ENCODE measurements at places on chromosomes 11 and 22.

DNA sequence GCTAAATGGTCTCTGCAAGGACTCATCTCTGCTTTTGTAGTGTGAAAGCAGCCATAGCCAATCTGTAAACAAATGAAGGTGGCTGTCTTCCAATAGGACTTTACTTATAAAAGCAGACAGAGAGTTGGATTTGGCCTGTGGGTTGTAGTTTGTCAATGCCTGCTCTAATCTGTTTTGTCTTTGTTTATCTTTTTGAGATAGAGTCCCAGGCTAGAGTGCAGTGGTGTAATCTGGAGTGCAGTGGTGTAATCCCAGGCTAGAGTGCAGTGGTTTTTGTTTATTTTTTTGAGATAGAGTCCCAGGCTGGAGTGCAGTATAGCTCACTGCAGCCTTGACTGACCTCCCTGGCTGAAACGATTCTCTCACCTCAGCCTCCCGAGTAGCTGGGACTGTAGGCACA, 8.6 kb downstream of the PPP6R3 start:
- DNase-seq: no peak

- no peak for DNase-seq
These were observed 55.6 kb upstream of the LARGE1 start for GRCh38 chr22:33975841-33976240.

- no peak for DNase-seq
These were observed 222.5 kb downstream of the SOX6 start for GRCh38 chr11:16133867-16134266.

GRCh38 chr11:9761441-9761945, 97.6 kb downstream of the SWAP70 start:
- DNase-seq: no peak

- peak; percentile 3 for DNase-seq
These were observed 87.5 kb downstream of the TMEM135 start for GRCh38 chr11:87125257-87125656.

GRCh38 chr11:106224172-106224571, 146.7 kb downstream of the AASDHPPT start:
- no peak for DNase-seq

GRCh38 chr11:95849087-95849825, 59.0 kb downstream of the CEP57 start:
- DNase-seq: peak; percentile 69

DNA sequence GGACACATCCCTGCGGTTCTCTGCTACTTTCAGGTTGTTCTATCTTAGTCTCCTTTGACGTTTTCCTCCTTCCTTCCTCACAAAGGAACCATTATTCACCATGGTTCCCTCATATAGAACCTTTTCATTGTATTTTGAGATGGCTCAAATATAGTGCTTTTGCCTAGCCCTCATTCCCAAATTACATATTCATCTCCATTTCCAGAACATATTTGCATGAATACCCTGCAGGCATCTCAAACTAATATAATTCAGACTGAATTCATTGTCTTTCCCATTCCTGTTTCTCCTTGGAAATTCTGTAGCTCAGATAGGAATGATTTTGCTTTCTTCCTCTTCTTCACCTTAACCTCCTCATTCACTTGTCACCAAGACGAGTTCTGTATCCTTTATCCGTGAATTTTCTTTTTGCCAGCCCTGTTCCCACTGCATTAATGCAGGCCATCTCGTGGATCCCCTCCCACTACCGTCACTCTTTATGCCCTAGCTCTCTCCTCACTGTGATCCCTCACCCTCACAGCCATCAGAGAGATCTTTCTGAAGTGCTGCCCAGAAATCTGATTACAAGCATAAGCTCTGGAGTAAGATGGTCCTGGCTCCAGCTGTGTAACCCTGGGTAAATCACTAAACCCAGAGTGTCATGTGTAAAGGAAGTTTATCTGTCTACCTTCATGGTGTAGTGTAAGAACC, 23.3 kb downstream of the PIWIL4 start:
- DNase-seq: no peak

GRCh38 chr22:45683680-45684079, 12.0 kb downstream of the ATXN10 start:
- DNase-seq: no peak

DNA sequence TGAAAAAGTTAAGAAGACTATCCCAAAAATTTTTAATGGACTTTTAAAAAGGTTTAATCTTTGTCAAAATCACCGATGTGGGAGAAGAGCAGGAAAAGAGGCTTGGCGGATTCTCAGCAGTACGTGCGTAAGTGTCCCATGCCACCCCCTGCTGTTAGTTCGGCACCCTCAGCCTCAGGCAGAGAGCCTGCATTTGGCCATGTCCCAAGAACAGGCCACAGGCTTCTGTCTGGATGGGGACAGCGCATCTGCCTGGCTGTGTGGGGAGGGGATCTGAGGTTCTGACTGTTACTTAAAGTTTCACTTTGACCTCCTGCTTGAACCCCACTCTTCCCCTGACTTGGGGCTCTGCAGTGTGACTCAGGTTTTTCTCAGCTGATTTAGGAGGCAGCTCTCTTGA, 35.3 kb downstream of the EXT2 start:
- no peak for DNase-seq

DNA sequence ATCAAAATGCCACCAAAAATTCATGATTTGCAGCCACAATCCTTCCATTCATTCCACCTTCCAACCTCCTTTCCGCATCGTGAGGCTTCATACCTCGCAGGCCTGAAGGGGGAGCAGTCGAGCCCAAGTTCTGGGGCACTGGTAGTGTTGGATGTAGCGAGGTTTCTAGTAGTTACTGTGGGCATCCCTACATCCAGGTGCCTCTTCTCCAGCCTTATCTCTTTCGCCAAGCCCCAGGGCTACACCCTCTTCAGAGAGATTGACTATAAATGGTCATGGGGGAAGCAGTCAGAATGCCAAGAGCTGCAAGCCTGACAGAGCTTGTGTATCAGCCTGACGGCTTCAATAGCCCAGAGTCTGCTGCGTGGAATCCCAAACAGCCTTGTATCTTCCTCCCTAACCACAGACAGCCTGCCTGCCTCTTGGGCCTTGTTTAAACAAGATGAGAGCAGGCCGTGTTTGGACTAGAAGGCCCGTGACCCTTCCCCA, 28.9 kb downstream of the CLMP start:
- peak; percentile 63 for DNase-seq

- no peak for DNase-seq
These were observed 37.4 kb upstream of the TPBGL start for GRCh38 chr11:75203138-75203537.

DNA sequence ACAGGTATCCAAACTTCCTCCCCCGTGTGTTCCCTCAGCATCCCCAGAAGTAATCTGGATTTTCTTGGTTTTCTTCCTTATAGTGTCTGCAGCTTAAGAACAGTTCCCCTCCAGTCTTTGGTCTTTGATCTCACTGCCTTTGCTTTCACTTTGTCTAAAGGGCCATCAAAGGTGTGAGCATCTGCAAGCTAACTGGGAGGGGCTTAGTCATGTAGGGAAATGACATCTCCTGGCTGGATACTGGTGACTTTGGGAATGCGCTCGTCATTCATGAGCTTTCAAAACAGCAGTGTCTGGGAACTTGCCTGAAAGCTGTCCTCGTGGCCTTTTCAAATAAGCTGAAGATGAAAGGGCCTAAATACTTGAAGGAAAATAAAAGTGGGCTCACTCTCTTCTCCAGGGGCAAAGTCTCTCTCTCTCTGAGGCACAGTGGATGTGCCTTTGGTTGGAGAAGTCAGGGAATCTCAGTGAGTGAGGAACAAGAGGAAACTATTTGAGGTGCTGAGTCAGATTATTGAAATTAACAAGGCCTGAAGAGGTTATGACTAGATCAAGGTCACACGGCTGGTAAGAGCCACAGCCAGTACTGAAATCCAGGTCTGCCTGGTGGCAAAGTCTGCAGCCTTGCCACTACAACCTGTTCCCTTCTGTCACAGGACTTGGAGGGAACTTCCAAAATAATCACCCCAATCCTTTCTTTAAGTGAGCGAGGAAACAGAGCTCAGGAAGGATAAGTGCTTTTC, 45.6 kb upstream of the TENM4 start:
- DNase-seq: peak; percentile 9

- DNase-seq: peak; percentile 91
These were observed at the start of gene ZNF74 for GRCh38 chr22:20393705-20394476. Gene ZNF74 (plus strand): TSS chr22:20394151. CDS start chr22:20394629, 478 bp downstream.

GRCh38 chr11:62599069-62599696, 2.5 kb downstream of the MTA2 start:
- peak; percentile 99 for DNase-seq

DNA sequence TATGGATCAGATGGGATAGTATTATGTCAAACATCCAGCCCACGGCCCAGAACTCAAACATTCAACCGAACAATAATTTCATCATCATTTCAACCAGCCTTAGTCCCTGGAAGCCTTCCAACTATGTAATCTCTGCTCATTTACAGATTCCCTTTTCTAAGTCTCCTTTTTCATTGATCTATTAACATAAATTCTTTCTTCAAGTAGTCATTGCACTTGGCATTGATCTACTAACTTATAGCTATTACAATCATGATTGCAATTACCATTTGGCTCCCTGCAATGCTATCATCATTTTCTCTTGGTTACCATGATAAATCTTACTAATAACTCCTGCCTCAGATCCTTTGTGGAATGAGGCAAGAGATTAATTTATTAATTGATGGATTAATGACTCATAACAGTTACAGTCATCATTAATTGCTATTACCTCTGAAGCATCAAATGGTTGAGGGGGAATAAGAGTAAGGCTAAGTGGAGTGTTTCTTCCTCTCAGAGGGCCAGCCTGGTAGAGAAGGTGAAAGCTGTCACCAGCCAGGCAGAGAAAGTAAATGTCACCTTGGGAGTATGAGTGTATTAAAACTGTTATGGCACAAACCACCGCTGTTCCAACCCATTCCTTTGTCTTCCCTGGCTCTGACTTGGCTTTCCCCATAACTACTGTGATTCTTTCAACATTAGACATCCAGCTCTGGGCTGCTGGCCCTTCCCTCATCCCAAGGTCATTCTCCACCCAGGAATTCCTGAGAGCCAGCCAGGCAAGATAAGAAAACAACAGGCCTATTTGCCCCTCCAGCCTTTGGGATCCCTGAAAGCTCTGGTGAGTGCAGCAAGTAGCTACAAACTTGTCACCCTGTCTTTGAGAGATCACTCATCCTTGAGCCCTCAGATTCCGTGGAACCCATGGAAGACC, 174.7 kb downstream of the RRAS2 start:
- no peak for DNase-seq

- DNase-seq: no peak
These were observed 94.8 kb upstream of the ASPHD2 start for GRCh38 chr22:26334232-26334631.

- no peak for DNase-seq
These were observed 56.9 kb upstream of the EIF3D start for GRCh38 chr22:36585841-36586240.

- DNase-seq: no peak
These were observed 313.6 kb upstream of the ANO3 start for GRCh38 chr11:26018336-26018735.

- peak; percentile 21 for DNase-seq
These were observed 761.2 kb downstream of the DLG2 start for GRCh38 chr11:84865791-84866535.

GRCh38 chr11:559712-560304, 730 bp downstream of the LMNTD2 start:
- DNase-seq: no peak

DNA sequence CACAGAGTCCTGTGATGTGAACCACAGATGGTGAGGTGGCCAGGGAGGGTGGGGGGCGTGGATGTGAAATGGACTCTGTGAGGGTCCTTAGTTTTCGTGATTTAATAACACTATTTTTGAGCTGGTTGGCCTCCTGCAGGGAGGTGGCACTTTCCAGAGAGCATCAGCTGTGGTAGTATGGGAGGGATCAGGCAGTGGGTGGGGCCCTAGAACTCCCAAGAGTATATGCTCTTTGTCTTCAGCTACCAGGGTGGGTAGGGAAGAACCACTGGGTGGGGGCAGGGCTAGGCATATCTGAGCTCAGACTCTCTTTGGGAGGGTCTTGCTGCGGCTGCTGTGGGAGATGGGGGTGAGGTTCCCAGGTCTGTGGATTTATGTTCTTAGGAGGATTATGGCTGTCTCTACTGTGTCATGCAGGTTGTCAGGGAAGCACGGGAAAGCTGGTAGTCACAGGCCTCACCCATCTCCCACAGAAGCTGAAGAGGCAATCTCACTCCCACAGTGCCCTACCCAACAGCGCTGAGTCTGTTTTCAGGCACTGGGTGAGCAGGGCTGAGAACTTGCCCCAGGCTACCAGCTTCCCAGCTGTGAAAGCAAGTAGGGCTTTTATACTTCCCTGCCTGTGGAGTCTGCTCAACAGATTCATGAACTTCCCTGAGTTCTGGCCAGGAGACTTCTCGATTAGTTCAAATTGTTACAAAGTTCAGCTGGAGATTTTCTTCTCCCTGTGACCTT, 47.9 kb upstream of the SNX19 start:
- DNase-seq: no peak

DNA sequence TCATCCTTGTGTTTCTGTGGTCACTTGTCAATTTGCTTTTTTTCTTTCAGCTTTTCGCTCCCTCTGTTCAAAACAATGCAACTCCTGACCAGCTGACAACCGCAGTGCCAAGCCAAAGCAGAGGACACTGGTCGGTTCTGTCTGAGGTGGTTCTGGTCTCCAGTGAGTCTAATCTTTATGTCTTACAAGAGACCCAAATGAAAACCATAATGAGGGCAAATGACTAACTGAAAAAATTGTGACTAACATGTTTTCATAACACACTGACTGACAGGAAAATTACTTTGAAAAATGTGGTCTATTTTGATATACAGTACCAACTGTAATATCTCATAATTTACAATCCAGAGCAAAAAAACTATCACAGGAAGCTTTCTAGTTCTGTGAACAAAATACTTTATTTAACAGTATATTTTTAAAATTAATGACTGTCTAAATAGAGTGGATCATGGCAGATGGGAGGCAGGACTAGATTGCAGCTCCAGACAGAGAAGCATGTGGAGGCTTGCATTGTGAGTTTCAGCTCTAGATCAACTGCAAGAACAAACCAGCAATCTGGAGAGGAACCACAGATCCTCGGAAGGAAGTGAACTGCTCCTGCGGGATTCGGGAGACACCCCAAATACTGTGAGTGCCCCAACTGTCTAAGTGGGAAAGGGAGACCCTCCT, 311.8 kb downstream of the SBF2 start:
- peak; percentile 51 for DNase-seq

DNA sequence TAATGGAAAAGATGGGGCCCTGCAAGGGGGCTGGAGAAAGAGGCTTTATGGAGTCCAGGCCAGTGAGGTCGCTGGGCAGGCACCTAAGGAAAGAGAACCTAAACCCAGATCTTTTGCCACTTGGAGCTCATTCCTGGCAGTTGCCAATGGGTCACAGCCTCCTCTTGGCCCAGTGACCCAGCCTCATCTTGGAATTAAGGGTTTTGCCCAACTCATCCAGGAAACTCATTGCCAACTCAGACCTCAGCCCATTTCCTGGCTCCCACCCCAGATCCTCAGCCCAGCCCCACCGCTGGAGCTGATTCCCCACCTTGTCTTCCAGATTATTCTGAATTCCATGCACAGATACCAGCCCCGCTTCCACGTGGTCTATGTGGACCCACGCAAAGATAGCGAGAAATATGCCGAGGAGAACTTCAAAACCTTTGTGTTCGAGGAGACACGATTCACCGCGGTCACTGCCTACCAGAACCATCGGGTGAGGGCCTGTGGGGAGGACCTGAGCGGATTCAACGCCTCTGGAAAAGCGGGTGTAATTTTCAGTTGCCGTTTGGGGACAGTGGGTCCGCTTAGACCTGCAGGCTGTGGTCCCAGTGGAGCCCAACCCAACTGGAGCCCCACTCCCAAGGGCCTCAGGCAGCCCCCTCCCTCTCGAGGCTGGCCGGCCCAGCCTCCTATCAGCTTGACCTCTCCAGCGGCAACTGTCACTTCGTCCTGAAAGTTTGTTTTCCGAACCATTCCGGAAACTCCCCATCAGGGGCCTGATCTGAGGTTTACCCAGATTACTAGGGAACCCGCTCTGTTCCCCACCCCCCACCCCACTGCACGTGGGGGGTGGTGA, 4.3 kb downstream of the TBX1 start:
- peak; percentile 29 for DNase-seq
